NT2/D1 (cell line): ENCODE measurements at places on chromosomes 16 and 17.

- DNase-seq, result no peak
These were observed 1.5 kb downstream of the CYBA start for GRCh38 chr16:88649195-88649923.

DNA sequence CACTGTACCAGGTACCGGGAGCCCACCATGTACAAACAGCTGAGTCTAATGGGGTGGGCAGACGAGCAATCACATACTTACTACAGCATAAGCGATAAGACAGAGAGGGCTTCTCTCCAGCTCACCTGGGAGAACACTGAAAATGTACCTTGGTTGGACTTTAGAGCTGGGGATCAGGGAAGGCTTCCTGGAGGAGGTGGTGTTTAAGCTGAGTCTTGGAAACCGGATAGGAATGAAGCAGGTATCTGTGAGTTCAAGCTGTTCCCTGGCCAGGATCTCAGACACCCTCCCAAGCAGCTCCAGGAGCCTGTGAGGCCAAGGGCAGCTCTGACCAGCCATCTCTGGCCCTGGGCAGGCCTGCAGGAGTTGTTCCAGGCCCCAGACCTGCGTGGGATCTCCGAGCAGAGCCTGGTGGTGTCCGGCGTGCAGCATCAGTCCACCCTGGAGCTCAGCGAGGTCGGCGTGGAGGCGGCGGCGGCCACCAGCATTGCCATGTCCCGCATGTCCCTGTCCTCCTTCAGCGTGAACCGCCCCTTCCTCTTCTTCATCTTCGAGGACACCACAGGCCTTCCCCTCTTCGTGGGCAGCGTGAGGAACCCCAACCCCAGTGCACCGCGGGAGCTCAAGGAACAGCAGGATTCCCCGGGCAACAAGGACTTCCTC lies 8.0 kb upstream of the SERPINF1 start:
- DNase-seq, result no peak

DNA sequence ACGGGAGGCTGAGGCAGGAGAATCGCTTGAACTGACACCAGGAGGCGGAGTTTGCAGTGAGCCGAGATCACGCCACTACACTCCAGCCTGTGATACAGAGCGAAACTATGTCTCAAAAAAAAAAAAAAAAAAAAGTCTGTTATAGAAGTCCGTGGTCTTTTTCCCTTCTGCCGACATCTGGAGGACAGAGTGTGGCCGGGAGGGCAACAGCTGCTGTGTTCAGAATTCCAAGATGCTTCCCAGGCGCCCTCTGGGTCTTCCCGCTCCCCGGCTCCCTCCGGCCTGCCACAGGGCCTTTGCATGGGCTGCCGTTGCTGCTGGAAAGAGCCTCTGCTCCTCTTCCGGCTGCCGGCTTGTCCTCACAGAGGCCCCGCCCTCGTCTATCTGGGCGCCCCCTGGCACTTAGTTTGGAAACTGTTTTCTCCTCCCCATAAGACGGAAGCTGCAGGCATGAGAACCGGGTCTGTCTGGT lies 2.4 kb upstream of the CACNA1H start:
- no peak for DNase-seq

- DNase-seq, result no peak
These were observed 37.6 kb downstream of the RNF112 start for GRCh38 chr17:19448341-19449268.

- DNase-seq, result no peak
These were observed 149.0 kb upstream of the PLCG2 start for GRCh38 chr16:81629896-81630634.

GRCh38 chr17:62888148-62888547 lies 77.9 kb upstream of the TANC2 start:
- no peak for DNase-seq

DNA sequence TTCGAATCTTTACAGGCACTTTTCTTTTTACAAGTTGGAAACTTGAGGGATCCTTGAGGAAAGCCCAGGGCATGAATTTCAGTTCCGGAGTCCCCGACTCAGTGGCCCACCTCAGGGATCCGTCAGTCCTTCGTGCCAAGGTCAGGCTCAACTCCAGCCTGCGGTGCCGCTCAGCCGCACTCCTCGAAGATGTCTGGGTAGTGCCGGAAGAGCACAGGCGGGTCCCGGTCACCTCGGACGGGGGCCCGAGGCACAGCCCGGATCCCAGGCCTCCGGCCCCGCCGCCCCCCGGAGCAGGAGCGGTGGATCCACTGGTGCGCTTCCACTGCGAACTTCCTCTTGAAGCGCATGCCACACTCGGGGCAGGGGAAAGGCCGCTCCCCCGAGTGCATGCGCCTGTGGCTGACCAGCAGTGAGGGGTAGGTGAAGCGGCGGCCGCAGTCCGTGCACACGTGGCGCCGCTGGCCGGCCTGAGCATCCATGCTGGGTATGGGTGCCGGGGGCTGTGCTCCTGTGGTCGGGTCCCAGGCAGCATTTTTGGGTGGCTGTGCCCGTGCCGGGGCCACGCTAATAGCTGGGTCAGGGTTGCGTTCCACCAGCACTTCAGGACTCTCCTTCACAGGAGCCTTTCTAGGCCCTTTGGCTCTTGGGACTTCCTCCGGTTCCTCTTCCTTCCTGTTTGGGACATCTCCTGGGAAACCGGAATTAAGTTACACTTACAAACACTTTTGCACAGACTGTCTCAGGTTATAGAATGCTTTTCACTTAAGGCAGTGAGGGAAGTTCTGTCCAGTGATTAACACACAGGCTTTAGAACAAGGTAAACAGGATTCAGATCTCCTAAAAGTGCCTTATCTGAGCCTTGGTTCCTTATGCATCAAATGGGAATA lies 1.5 kb downstream of the ZNF688 start:
- no peak for DNase-seq

DNA sequence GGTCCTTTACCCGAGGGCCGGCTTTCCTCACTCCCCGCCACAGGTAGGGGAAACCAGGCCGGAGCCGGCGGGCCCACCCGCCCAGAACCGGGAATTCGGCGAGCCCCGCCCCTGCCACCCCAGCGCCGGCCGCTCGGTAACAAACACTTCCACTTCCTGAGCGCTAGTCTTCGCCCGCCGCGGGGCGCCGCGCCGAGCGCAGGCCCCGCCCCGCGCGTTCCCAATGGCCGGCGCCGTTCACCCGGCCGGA lies 224 bp upstream of the NHERF1 start:
- DNase-seq, result no peak

DNA sequence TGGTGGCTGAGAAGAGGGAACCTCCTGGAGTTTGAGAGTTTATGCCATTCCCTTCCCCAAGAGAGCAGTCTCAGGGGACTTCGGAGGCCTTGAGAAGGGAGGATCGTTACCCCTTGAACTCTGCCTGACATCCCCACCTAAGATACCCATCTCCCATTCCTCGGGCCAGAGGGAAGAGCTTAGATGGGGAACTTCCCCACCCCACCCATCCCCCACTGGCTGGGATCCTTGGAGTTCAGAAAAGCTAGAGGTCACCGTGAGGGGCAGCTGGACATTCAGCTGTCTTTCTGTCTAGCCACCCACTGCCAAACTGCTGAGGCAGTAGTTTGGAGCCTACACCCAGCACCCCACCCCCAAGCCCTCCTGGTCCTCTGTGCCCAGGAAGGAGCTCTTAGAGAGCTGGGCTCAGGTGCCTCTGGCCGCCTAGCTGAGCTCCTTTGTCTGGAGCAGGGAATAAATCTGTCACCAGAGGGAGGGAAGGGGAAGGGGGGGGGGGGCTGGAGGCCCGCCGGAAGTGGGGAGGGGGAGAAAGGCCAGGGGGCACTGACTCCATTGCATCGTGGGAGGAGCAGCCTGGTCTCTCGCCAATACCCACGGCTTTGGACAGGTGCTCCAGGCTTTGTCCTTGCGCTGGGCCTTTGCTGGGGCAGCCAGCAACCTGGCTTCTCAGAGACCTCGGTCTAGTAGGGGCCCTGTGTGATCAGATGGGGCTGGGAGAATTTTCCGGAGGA lies 1.0 kb downstream of the HSD11B2 start:
- no peak for DNase-seq

DNA sequence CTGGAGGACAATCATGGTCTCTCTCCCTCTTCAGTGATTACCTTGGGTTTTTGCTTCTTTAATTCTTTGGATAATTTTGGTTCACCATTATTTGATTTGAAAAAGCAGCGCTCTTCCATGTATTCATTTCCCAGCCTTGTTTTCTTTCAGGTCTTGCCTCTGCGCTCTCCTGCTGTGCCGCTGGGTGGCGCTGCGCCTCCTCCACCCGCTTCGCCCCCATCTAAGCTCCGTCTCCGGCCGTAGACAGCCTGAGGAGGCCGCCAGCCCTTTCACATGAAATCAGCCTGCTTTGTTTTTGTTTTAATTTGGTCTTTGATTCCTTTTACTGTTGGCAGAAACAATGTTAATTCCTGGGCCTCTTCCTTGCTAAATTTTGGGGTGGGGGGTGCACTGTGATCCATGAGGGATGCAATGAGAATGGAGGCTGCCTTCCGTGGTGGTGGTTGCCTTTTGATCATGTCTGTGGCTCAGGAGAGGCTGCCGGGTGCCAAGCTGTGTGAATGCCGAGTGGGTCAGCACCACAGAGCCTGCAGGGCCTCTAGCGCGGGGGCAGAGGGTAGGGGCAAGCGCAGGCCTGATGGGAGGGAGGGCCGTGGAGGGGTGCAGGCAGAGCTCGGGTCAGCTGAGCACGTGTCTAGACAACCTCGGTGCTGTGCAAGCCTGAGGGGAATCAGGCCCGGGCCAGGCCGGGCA lies 64.1 kb downstream of the PLD6 start:
- DNase-seq, result peak; percentile 35

- DNase-seq, result no peak
These were observed 77.1 kb downstream of the USP31 start for GRCh38 chr16:23072084-23072599.

DNA sequence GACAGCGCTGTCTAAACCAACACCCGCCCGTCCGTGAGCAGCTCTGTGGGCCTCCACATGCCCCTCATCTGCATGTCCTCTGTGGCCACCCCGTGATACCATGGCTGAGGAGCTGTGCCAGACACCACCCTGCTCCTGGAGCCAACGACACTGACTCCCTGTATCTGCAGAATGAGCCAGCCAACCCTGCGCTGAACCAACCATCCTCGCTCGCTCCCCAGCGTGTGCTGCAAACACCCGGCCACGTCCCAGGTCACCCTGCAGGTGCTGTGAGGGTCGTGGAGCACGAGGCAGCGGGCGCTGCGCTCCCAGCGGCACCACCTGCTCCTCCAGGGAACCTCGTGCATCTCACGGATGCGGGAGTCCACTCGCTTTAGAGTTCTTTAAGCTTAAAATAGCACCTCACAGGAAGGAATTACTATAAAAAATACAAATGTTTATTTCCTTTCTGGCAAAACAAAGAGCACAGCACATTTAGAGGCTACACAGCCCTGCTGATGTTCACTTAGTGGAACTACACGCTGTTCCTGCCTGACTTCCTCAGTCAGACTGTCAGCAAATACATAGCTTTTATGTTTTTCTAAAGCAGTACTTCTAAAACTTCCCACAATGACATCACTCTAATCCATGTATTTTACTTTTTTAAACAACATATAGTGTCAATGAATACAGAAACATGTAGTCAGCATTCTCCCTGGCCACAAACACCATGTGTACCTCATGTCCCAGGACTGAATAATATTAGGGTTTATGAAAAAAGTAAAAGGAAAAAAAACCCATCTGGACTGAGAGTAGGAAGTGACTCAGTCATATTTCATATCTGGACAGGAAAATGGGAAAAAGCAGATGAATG lies 43.5 kb downstream of the MAP1LC3B start:
- no peak for DNase-seq

DNA sequence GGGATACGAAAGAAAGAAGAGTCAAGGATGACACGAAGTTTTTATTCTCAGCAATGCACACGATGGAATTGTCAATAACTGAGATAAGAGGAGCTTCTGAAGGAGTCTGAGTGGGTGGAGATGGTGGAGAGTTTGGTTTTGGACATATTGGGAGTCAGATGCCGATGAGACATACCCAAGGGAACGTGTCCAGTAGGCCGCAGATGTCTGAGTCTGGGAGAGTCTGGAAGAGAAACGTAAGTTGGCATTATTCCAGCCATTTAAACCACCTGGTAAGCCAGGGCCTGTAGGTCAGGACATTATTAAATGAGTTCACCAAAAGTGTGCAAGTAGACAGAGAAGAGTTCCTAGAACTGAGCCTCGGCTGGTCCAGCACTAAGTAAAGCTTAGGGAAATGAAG lies 478.3 kb upstream of the CDH5 start:
- DNase-seq, result no peak

DNA sequence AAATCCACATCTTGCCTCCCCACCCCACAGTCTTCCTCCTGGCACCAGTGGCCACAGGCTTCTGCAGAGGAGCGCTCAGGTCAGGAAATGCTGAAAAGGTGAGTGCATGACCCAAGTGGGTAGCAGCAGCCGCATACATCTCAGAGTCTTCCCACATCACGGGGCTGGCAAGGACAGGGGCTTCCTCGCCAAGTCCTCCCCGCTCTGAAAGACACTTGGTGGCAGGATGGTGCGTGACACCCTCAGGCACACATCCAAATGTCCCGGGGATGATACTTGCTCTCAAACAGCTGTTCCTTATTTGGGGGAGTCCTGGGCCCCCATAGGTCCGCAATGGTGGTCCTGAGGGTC lies 8.8 kb upstream of the SLC16A5 start:
- no peak for DNase-seq

- no peak for DNase-seq
These were observed 43.8 kb downstream of the ELAC2 start for GRCh38 chr17:12974005-12974531.

DNA sequence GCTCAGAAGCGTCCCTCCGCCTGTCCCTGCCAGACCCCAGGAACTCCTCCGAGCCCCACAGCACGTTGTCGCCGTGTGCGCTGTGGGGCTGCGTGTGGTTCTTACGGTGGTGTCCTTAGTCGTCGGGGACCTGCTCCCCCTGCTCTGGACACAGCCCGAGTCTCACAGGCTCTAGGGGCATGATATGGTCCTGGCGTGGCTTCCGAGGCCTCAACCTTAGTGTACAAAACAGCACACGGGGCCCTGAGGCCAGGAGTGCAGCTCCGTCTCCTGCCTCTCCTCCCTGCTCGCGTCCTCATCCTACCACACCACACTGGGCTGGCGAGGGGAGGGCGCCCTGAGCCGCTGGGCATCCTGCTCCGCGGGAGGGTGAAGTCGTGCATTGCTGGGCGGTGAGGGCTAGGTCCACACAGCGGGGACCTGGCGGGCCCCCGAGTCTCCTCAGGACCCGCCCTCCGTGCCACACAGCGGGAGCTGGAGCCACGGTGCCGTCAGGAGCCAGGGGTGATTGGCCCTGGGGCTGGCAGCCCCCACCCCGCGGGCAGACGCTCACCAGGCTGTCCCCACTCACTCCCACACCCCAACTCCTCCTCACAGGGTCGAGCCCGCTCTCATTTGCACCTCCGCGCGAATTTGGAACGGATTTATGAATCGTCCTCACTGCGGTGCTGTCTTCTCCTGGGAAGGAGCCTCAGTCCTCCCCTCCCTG lies 1.2 kb upstream of the MAFG start:
- DNase-seq, result no peak

GRCh38 chr17:82544431-82545070 lies 25.0 kb downstream of the FOXK2 start:
- no peak for DNase-seq
